ENCODE measurements at places on chromosomes 13 and 19.

GRCh38 chr19:1045247-1045603, 5.3 kb downstream of the ABCA7 start:
- DNase-seq: no peak

GRCh38 chr13:108166078-108166477, 49.3 kb downstream of the LIG4 start:
- DNase-seq: no peak

DNA sequence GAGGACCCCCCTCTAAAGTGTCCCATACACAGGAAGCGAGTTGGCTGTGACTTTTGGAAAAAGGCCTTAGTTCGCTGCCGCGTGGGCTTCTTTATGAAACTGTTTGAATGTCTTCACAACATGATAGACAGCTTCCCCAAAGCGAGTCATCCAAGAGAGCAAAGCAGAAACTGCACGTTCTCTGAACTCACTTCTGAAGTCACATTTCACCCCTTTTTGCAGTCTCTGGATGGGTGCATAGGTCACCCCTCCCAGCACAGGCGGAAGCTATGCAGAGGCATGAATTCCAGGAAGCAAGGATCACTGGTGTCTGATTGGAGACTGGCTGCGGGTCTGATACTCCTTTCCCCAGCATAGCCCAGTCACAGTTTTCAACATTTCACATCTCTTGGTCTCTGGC, 10.6 kb downstream of the GPI start:
- DNase-seq: no peak

- DNase-seq: no peak
Observed at GRCh38 chr13:113455384-113455783, 2.1 kb upstream of the ADPRHL1 start.

GRCh38 chr13:66577358-66577757, 652.8 kb downstream of the PCDH9 start:
- DNase-seq: no peak

DNA sequence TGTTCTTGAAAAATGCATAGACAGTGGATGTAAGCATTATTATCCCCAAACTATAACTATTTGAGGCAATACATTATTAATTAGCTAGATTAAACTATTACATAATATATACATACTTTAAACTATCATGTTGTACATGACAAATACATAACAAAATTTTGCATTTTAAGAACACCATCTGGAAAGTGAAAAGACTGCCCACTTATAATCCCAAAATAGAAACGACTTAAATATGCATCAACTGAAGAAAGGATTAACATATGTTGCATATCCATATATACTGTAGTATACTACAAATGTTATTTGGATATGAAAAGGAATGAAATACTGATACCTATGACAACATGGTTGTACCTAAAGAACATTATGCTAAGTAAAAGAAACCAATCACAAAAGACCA, 700.8 kb upstream of the SPRY2 start:
- no peak for DNase-seq

- no peak for DNase-seq
Observed at GRCh38 chr13:37382146-37382545, 216.4 kb downstream of the POSTN start.

DNA sequence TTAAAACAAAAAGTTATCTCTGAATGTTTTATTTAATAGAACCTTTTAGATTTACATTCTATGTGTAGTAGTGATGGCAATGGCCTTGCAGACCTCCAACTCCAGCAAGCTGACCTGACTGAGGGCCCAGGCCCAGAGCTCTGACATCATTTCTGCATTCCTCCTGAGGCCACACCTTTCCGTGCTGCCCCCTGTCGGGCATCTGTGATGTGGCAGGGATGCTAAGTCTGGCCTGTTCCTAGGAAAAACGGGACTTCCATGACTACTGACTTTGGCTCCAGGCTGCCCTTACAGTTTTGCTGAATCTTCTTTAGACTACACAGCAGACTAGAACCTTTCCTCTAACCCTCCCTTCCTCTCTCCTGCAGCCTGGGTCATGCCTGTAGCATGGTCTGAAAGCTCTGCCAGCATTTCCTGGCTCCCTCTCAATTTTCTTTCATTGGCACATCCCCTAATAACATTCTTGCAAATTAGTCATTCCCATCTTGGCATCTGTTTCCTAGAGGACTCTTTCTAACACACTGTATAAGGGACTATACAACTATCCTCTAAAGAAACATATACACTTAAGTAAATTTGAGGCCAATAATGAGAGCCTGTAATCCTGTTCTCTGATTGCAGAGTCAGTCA, 249.1 kb downstream of the GPC5 start:
- DNase-seq: no peak

- DNase-seq: no peak
Observed at GRCh38 chr13:113934576-113934975, 39.3 kb downstream of the C13orf46 start.

- no peak for DNase-seq
Observed at GRCh38 chr13:51781246-51782022, 22.5 kb downstream of the DHRS12 start.

DNA sequence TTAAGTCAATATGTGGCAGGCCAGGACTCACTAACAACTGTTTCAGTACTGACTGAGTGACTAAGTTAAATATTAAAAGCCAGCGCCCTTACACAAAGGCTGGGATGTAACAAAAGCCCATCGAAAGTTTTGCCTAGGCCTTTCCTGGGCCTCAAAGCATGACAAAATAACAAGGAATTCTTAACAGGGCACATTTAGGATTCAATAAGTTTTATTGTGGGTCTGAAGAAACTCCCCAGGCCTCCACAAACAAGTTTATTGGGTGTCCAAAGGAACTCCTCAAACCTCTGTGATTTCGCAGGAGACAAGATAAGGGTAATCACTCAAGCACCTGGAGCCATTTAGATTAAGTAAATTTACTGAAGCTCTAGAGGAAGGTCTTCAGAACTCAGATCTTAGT, 130.7 kb upstream of the SGCG start:
- no peak for DNase-seq

GRCh38 chr13:31521435-31521834, 217.9 kb upstream of the RXFP2 start:
- DNase-seq: no peak

GRCh38 chr19:8242211-8242821, 33.1 kb downstream of the CERS4 start:
- no peak for DNase-seq

DNA sequence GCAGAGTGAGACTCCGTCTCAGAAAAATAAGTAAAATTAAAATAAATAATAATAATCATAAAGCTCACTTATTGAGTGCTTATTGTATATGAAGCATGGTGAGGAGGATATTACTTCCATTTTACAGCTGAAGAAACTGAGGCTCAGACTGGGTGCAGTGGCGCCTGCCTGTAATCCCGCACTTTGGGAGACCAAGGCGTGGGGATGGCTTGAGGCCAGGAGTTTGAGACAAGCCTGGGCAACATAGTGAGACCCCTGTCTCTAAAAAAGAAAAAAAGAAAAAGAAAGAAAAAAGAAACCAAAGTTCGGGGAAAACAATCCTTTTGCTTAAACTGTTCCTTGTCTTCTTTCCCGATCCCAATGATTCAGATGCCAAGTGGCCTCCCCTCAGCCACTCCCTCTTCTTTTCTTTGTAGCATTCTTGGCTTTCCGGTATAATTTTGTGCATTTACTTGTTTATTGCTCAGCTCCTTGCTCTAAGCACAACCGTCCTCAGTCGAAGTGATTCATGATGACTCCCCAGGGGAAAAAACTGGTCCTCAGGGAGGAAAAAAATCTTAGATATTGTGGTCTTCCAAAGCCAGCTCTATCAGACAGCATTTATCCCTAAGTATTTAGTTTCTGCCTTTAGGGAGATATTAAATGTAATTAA, 965 bp upstream of the EIF3G start:
- DNase-seq: no peak

- DNase-seq: no peak
Observed at GRCh38 chr19:38464421-38465082, 31.1 kb downstream of the RYR1 start.

GRCh38 chr13:46595885-46596275, 42.9 kb downstream of the LRCH1 start:
- no peak for DNase-seq

All from NCI-H2081 treated with DMSO at 0.1 percent for 48 hours (cell line).